Activated CD4-positive, alpha-beta memory T cell treated with anti-CD3 and anti-CD28 coated beads for 36 hours (primary cell): ENCODE measurements at places on chromosomes 4 and X. TPM values are rescaled to one million over a fixed set of nuclear protein-coding genes. Genes with fewer than 3 reads are reported as not detected.

DNA sequence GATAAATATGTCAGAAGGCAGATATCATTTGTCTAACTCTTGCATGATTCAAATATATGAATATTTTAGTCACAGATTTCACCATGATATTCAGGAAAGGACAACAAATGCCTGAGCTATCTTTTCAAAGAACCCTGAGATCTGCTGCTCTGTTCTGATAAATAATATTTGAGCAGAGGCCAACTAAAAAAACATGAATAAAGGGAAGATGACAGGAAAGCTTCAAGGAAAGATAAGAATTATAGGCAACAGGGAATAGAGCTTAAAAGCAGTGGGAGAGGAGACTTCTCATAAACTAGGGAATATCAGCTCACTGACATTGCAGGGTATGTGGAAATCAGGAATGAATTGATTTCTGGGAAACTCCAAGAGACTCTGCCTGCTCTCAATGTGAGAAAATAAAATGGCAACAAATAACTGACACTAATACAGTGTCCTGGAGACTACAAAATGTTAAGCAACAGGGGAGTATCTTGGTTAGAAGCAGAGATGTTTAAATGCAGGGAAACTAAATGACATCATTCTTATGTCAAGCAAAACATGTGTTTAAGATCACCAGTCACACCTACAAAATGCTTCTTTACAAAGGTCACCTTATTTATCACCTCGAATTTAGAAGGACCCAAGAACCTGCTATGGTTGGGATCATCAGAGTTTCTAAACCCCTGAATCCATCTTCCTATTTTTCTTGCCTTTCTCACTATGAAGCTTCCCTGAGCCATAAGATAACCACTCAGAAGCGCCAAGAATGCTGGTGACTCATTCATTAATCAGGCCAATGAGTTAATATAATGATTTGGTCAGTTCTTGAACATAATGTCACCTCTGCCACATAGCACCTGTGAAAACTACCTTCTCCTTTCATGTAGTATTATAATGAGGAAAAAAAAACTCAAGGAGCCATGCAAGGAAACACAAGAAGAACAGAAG is 78.1 kb downstream of the NDST3 start:
- DNase-seq: no peak

DNA sequence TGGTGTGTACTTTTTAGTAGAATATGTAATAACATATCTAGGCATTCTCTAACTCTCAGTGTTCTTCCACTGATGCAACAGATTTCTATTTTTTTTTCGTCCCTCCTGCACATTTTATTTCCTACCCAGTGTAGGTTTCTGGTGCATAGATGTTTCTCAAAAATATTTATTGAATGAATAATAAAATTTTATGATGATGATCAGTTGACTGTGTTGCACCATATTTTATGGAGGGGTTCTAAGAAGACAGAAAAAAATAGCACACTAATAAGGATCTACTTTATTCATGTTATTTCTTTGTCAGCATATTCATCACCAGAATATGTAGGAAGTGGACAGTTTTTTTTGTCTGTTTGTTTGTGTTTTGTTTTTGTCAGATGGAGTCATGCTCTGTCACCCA is 2529.3 kb downstream of the ARAP2 start:
- DNase-seq: no peak

- no peak for DNase-seq
Observed at GRCh38 chr4:43373201-43373600, 480.7 kb downstream of the GRXCR1 start.

The SMIM10 gene
- total RNA-seq: 0.34 TPM

- no peak for DNase-seq
Observed at GRCh38 chr4:20662851-20663250, 37.4 kb upstream of the PACRGL start.

The FOXR2 gene
- not detected for total RNA-seq

- DNase-seq: no peak
Observed at GRCh38 chrX:34866646-34867045, 76.0 kb upstream of the FAM47B start.

DNA sequence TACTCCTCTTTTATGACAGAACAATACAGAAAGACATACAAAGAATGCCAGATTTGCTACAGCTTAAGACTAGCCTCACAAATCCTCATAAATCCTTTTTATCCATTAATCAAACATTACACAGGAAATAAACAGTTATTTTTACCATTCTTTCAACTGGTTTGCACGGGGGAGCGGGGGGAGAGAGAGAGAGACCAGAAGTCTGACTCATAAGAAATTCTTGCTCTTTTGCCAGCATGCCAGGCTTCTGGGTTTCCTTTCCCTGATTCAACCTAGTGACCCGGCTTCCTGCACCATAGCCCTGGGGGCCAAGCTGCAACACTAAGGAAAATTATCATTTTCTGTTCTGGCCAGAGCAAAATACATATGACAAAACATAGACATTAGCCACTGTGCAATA is 6.8 kb upstream of the RRAGB start:
- DNase-seq: no peak

The CT45A2 gene
- not detected for total RNA-seq

The SH2D1A gene
- 32.3 TPM for total RNA-seq

DNA sequence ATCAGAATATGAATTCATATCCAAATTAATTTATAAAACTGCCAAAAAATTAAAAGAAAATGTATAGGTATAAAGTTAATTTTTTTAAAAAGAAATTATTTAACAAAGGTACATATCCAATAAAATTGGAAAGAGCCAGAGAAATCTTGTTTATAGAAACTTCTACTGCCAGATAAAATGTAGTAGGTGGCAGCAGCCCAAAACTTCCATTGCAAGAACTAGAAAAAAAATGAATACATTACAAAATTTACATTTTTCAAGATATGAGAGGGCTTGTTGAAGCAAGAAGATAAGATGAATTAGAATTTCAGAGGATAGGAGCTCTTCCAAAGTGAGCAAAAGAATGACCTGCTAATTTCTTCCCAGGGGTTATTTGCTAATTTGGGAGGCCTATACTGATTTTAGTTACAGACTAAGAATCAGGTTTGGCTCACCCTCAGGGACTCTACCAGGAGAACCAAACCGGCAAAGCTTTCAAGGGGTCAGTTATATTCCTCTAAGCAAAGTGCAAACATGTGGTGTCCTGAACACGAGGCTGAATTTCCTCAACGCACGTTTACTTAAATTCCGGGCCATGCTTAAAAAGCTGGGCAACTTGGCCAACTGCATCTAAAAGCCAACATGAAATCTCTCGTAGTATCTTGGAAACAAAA is 17.5 kb downstream of the ANKRD50 start:
- DNase-seq: no peak

DNA sequence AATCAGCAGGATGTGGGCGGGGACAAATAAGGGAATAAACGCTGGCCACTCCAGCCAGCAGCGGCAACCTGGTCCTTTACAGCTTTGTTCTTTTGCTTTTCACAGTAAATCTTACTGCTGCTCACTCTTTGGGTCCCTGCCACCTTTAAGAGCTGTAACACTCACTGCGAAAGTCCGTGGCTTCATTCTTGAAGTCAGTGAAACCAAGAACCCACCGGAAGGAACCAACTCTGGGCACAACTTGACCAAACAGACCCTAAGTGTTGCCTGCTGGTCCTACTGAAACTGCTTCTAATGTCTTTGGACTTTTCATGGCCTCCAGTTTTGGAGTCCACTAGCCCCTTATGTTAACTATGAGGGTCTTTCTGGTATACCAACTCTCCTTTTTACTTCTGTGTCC is 566.2 kb upstream of the IGFBP7 start:
- DNase-seq: no peak

The IL21 gene
- 67.0 TPM for total RNA-seq

DNA sequence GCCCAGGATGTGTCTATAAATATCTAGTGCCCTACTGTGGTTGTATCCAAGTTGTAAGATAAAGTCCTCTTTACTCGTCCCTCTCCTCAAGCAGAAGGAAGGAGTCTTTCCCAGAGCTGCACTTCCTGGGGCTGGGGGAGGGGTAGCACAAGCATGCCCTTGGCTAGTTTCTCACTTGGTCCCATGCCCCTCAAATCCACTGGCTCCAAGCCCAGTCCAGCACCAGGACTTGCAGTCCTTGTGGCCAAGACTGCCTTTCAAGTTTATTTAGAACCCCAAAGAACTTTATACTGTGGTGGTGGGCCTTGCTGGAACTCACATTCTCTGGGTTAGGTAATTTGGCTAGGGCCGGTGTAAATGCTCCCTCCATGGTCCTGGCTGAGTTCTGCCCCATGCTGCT is 43.2 kb upstream of the SLC10A4 start:
- DNase-seq: no peak

DNA sequence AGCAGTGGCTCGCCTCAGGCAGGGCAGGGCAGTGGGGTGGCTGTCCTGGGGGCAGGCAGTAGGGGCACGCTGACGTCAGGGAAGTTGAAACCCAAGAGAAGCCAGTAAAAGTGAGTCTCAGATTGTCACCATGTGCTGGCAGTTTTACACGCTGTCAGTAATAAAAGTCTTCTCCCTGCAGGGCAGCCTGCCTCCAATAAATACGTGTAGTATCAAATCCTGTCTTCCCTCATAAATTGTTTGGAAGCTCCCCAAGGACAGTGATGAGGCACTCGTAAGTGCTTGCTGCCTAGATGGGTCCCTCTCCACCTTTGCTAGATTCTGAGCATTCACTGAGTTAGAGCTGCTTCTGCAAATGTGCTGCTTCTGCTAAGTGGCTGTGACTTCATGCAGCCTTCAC is 60.8 kb upstream of the MSANTD1 start:
- DNase-seq: no peak

The USP51 gene
- 2.1 TPM for total RNA-seq

- DNase-seq: no peak
Observed at GRCh38 chr4:71608678-71609071, 175.2 kb downstream of the GC start.

The PCYT1B gene
- total RNA-seq: 0.14 TPM

DNA sequence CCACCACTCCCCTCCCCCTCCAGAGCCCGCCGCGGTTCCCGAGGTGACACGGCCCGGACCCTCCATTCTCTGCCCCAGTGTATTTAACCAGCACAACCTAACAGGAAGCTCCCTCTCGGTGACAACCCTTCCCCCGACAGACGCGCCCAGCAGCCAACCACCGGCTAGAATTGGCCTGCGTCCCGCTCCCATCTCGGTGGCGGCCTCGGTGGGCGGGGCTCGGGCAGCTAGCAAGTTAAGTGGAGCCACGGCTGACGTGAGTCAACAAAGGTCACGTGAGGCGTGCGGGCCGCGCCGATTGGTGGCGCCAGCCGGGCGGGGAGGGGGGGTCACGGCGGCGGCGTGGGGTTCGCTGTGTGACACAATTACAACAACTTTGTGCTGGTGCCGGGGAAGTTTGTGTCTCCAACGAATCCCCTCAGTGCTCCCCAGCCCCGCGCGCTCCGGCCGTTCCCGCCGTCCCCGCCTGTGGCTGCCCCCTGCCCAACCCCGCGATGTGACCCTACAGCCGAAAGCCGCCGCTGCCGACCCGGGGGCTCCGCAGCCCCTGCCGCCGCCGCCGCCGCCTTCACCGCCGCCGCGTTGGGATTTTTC is at the start of gene KDM6A:
Gene KDM6A (plus strand): TSS at position 368 of the 594 bp plus-strand sequence. CDS start 364 bp downstream, outside the sequence.
- peak; percentile 96 for DNase-seq

The CXCL5 gene
- total RNA-seq: not detected

GRCh38 chr4:40548256-40548655 is 81.4 kb downstream of the RBM47 start:
- DNase-seq: no peak

The IL13RA1 gene
- 1.5 TPM for total RNA-seq

- DNase-seq: peak; percentile 73
Observed at GRCh38 chrX:47311932-47312774, 58.2 kb upstream of the ZNF157 start.
